ENCODE measurements at places on chromosomes 2 and 18.

DNA sequence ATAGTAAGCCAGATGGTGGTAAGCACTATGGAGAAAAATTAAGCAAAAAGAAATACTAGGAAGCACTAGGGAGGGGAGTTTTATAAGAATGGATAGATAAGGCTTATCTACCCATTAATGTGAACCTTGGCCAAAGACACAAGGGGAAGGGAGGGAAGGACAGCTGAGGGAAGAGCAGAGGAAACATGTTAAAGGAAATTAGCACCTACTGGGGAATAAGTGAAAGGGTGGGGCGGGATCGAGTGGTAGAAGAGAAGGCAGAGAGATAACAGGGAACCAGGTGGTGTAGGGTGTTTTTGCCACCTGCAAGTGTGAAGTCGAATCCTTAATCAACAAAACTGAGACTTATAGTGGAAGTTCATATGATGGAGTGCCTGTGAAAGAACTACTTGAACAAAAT lies 1.7 kb downstream of the UNC80 start:
- DNase-seq: no peak

- no peak for DNase-seq
Observed at GRCh38 chr2:136357007-136357380, 239.0 kb upstream of the CXCR4 start.

GRCh38 chr2:85053802-85054201 lies 79.4 kb upstream of the TCF7L1 start:
- no peak for DNase-seq

GRCh38 chr18:52394602-52395001 lies 54.6 kb downstream of the DCC start:
- DNase-seq: no peak

DNA sequence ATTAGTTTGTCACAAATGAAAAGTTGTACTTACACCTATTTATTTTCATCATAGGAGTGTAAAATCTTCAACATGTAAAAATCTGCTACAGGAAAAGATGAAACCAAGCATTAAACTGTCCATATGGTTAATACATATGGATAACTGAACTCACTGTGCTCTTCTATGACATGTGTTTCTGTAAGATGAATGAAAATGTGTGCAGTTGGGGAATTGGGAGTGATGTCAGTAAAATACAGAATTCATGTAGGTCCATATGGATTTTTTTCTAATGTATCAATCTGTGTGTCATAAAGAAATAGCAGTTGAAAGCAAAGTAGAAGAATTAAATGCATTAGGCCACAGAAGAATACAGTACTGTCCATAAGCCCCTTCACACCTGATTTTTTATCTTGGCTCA lies 178.4 kb upstream of the COL3A1 start:
- no peak for DNase-seq

DNA sequence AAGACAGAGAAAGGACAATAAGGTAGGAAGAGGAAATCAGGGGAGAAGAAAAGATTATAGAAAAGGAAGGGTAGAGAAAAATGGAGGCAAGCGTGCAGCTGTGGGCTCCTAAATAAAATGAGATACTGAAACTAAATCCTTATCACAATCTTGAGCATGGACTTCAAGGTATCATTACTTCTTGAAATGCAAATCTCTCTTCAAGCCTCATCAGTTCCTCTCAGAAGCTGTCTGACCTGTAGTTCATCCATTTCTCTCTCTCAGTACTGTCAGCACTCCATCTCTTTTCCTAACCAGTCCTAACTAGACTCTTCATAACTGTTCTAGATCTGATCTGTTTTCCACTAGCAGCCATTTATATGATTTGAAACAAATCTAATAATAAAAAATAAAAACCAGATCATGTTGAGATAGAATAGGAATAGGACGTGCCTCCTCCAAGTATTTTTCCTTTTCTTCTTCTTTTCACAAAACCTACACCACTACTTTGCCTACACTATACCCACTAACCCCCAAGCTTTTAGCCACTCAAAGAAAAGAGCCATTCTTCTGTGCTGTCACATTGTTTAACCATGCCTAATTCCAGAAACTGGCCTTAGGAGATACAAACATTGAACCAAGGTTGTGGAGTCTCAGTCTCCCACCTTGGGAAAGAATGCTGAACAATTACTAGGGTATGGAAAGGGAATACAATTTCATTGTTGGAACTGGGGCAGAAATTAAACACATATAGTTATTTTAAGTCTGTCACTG lies 21.1 kb downstream of the BABAM2 start:
- no peak for DNase-seq

- no peak for DNase-seq
Observed at GRCh38 chr18:10011751-10012150, 97.9 kb downstream of the VAPA start.

DNA sequence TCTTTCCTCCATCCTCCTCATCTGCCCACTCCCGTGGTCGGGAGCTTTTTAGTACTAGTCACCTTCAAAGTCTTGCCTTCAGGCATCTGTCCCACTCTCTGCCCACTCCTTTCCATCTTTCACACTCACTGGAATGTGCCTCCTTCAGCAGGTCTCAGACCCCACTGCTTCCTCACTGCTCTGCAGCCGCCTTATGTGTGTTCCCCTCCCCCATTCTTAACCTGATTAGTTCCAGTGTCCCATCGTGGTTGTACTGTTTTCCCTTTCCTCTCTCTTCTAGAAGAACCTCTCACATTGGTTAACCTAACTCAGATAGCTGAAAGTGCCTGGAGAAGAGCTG lies 3.0 kb downstream of the ARMC9 start:
- no peak for DNase-seq

DNA sequence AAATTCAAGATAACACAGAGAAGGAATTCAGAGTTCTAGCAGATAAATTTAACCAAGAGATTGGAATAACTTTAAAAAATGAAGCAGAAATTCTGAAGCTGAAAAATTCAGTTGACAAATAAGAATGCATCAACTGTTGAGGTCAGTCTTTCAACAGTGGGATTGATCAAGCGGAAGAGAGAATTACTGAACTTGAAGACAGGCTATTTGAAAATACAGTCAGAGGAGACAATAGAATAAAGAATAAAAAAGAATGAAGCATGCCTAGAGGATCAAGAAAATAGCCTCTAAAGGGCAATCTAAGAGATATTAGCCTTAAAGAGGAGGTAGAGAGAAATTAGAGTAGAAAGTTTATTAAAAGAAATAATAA lies 27.7 kb upstream of the ITGAV start:
- DNase-seq: no peak

GRCh38 chr2:222424729-222425671 lies 657 bp downstream of the SGPP2 start:
- DNase-seq: no peak

GRCh38 chr2:100064592-100065428 lies 77.6 kb downstream of the AFF3 start:
- no peak for DNase-seq

GRCh38 chr2:11861044-11861443 lies 114.6 kb downstream of the LPIN1 start:
- no peak for DNase-seq

DNA sequence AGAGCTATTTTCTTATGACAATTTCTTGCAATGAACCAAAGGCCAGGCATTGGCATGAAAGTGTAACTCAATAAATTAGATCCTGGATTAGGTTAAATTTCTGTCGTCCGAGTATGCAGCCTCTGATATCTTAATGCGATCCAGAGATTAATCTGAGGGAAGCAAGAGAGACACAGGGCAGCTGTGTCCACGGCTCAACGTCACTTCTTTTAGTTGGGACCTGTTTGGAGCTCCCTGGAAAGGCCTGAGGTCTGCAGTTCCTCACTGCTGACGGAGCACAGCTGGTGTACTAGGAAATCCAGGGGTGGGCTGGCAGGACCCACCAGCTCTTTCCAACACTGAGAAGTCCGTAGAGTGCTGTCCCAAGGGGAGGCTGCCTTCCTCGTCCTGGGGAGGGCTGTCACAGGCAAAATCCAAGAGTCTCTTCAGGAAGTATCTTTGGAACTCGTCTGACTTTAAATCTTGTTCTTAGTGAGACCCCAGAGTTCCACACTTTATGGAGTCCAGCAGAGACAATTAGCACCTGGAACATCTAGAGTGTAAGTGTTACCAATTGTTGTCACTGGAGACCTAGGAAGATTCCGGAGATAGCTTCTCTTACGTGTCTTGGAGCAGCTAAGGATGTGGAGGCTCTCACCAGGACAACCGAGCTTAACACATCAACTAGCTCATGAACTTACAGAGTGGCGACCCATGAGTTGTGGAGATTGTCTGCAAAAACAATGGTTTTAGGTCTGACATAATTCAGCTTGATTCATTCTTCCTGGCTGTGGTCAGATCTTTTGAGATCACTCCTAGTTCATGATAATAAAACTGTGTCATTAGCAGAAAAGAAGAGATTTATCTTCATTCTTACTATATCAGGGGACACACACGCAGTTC lies 173.7 kb downstream of the ACKR3 start:
- DNase-seq: no peak

DNA sequence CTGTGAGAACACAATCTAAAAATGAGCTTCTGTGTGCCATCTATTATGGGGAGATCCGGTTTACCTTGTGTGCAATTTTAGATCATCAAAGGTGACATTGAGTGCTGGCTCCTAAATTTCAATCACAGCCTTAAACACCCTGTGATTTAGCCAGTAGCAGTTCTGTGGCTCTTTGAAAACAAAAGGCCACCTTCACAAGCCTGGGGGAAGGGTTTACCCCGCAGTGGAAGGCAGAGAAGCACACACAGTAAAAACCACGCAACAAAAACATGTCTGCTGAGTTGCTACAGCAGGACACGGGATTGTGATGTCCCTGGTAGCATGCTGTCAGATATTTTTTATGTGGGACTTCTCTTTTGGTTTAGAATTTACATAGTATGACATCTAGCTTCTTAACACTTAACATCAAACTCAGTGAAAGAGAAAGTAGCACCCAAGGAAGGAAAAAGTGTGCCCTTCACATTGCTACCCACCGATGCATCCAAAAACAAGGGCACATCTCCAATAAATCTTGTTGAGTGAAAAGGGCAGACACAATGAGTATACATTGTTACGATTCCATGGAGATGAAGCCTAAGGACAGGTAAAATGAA lies 56.1 kb upstream of the RNF152 start:
- no peak for DNase-seq

DNA sequence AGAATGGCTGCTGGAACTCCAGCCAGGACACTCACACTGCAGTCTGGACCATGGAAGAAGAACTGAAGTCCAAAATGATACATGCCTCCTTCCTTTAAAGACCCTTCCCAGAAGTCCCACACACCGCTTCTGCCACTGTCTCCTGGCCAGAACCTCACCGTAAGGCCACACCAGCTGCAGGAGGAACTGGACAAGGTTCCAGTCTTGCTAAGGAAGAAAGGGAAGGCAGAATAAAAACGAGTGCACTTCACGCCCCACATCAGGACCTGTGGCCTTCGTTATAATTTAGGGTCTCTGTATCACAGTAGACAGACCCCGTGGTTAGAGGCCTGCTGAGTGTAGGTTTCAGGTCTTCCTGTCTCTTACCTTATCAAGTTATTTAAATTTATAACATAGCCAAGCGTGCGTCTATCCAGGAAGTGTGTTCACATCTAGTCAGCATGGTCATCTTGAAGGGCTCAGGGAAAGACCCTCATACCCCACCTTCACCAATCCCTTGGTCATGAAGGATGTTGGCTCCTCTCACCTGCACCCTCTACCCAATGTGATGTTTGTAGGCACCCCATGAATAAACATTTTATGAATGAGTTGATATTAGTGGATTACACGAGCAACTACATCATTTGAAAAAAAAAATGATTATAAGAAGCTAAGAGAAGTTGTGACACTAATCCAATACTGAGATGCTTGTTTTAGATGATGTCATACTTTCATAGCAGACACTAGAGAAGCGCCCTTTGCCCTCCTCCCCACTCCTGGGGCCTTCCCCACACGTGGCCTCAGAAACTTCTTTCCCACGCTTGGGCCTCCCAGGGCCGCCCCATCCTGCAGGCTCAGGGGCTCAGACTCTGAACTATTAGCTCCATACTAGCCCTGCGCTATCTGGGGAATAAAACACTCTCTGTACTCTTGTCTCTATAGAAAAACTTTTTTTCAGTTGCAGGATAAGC lies 157.6 kb downstream of the FAM210A start:
- no peak for DNase-seq

GRCh38 chr2:128799730-128800129 lies 481.1 kb upstream of the HS6ST1 start:
- DNase-seq: no peak

DNA sequence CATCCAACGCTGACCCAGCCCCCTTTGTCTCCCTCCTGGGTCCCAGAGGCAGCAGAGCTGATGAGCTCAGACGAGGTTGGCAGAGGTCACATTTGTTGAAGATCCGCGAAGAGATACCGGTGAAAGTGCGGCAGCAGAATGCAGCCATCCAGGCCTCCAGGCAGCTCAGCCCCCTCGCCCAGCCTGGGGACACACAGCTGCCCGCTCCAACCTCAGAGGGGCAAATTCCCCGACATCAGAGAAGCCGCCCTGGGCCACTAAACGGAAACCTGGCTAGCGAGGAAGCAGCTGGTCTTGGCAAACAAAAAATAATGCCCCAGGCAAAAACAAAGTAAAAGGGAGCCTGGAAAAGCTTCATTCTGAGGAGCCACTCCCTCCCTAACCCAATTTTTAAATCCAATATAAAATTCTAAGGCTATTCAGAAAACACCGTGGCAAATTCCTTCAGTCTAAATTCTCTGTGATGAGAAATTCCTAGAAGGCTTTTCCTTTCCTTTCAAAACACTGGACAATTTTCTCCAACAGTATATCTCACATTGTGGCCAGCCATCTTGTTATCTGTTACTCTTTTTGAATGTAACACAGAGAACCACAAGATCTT lies 262.4 kb downstream of the SS18 start:
- DNase-seq: no peak

DNA sequence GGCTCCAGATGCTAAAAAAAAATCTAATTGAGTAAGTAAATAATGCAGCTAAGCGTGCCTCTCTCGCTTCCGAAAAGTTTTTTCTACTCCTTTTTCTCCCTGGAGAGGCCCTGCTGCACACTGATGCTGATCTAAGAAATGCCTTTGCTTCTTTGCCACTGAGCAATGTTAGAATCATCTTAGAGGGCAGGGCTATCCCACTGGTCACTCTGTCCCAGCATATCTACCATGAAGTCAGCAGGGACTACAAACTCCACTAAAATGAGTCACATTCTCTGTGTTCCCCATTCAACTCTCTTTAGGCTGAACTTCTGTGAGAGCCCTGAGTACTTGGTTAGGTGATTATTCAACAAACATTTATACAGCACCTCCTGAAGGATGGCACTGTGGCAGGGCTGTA lies 127.6 kb upstream of the LYPD1 start:
- no peak for DNase-seq

DNA sequence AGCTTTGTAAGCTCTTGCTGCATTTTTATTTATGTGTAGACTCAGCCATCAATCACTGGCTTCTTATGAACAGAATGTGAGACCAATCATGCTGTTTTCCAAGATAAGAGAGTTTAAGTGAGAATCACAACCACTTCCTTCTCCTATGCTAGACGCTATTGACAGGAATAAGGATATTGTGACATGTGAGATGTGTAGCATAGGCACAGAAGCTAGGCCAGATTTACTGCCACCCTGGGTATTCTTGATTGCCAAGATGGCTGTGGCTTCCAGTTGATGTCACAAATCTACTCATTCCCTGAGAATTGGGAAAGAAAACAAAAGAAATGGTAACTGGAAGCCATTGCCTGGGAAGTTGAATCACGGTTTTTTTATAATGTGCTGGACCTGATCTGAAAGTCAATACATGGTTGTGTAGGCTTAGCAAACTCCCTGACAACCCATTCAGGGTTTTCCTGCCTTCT lies 49.9 kb downstream of the RAB27B start:
- DNase-seq: no peak

- no peak for DNase-seq
Observed at GRCh38 chr18:30004965-30005364, 1037.6 kb downstream of the DSC3 start.

- no peak for DNase-seq
Observed at GRCh38 chr2:187542123-187542522, 12.1 kb downstream of the TFPI start.

GRCh38 chr2:16729335-16729734 lies 63.7 kb upstream of the CYRIA start:
- no peak for DNase-seq
